Neuronal stem cell (in vitro differentiated cells): ENCODE measurements at places on chromosomes 7 and 10.

DNA sequence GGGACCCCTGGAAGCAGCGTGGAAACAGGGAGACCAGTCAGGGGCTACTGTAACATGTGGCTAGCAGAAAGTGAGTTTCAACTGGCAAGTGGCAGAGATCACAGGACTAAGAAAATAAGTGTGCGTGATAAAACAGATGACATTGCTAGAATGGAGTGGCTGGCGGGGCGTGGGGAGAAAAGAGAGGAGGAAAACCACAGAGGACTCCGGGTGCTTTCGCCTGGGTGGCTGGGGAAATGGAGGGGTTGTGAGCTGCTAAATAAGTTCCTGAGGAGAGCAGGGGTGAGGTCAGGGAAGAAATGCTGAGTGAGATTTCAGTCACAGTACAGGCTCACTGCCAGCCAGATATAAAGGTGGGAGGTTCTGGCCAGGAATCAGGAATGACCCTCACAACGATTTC, 166.9 kb downstream of the MYOF start:
- DNase-seq: no peak

GRCh38 chr7:82677493-82677892, 233.9 kb upstream of the CACNA2D1 start:
- DNase-seq: no peak

- DNase-seq: no peak
Measured at GRCh38 chr7:41592794-41593193, 110.1 kb downstream of the INHBA start.

DNA sequence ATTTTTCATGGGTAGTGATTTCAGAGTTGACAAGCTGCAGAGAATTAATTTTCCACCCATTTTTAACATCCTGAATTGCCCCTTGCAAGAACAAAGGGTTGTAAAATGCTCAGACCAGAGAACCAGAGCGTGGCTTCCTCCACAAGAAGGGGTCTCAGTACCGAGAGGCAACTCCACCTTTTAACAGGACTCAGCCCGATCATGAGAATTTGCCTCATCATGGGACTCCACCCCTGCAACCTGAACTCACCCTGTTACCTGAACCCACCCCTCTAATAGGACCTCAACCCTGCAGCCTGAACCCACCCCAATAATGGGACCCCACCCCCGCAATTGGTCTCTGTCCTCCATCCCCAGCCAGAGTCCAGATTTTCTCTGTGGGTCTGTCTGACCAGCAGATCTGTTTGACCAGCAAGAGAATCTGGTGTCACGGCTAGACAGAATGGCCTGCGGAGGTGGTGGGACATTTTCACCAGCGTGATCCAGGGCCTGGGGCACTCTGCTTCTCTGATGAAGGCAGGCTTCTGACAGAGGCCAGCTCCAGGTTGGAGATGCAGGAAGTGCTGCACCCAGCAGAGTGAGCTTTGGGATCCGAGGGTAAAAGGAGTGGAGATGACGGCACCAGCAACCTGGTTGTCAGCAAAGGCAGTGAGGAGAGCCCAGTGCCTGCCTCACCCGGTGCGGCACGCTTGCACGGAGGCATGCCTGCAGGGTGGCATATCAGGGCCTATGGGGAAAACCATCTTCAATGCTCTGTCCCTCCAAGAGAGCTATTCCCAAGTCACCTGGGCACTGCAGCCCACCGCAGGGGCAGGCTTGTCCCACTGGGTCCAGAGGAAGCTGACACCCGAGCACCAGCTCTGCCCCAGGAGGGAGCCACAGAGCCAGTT, 136.6 kb downstream of the TCERG1L start:
- DNase-seq: no peak

DNA sequence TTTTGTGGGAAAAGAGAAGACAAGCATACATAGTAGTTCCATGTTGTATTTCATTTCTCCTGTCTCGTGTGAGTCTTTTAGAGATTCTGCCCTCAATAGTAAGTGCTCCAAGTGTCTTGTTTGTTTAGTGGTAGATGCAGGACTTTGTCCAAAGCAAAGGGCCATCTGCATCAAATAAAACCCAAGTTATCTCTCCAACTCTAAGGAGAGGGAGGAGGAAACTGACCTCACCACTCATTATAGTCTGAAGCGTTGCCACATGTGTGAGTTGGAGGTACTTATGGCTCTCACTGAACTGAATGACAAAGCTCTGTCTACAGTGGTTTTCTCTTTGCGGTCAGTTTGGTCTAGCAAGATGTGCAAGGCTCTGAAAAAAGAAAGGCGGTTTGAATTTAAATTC, 272.6 kb downstream of the DOCK4 start:
- no peak for DNase-seq

GRCh38 chr10:48197236-48197899, 77.1 kb downstream of the FRMPD2 start:
- no peak for DNase-seq

GRCh38 chr10:101485681-101486554, 102.1 kb downstream of the POLL start:
- DNase-seq: peak; percentile 30

DNA sequence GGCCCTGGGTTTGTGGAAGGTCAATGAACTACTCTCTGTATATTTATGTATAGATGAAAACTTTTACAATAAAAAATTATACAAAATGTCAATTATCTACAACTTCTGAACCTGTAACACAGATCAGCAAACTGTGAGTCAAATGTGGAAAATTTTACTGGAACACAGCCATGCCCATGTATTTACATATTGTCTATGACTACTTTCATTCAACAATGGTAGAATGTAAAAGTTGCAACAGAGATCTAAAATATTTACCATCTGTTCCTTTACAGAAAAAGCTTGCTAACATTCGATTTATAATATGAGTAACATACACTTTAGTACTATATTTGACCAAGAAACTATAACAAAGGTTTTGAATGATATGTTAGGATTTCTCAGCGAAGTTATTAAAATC, 481.6 kb downstream of the PARD3 start:
- no peak for DNase-seq

DNA sequence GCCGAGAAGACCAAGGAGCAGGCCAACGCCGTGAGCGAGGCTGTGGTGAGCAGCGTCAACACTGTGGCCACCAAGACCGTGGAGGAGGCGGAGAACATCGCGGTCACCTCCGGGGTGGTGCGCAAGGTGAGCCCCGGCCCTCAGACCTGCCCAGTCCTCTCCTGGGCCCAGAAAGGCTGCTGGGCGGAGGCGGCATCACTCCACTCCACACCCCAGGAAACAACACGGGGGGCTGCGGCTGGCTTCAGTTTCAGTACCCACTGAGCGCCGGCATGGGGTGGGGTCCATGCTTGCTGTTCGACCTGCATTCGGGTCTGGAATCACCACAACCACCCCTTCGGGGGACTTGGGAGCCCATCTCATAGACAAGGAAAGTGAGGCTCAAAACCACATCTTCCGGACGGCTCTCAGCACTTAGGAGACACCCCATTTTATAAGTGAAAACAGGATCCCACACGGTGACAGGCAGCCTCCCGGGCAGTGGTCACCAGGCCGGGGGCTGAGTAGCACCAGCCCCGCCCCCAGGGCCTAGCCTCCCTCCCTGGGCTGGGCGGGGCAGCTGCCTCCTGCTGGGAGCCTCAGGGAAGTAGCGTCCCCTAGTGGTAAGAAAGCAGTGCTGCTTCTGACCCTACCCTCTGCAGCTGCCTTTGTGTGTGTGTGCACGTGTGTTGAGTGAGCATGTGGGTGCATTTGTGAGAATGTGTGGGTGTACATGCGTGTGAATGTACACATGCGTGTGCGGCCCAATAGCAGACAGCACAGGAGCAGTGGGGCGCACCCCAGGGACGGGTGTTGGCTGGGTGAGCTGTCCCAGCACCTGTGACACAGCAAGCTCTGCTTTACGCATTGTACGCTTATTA, 1.8 kb downstream of the SNCG start:
- no peak for DNase-seq

GRCh38 chr7:2929321-2930201, 85.5 kb upstream of the GNA12 start:
- DNase-seq: no peak

- DNase-seq: no peak
Measured at GRCh38 chr10:6151087-6151977, 51.4 kb upstream of the PFKFB3 start.

DNA sequence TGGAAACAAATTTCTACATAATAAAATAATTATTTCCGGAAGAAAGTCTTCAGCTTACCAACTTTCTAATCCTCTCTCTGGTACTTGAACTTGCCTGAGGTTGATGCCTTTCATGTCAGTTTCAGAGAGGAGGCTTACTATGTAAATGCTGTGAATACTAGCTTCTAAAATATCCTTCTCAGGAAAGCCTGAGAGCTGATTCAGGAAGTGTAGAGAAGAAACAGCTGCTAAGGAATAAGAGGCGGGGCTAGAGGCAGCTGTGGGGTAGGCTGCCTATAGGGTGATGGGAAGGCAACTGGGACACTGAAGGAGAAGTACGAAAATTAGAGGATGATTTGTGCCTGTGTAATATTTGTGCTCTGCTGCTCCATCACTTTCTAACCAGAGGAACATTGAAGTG, 69.3 kb downstream of the AVL9 start:
- no peak for DNase-seq

- peak; percentile 58 for DNase-seq
Measured at GRCh38 chr7:70267381-70268120, 669.3 kb downstream of the AUTS2 start.

- no peak for DNase-seq
Measured at GRCh38 chr10:71202314-71202713, 10.1 kb upstream of the UNC5B start.

DNA sequence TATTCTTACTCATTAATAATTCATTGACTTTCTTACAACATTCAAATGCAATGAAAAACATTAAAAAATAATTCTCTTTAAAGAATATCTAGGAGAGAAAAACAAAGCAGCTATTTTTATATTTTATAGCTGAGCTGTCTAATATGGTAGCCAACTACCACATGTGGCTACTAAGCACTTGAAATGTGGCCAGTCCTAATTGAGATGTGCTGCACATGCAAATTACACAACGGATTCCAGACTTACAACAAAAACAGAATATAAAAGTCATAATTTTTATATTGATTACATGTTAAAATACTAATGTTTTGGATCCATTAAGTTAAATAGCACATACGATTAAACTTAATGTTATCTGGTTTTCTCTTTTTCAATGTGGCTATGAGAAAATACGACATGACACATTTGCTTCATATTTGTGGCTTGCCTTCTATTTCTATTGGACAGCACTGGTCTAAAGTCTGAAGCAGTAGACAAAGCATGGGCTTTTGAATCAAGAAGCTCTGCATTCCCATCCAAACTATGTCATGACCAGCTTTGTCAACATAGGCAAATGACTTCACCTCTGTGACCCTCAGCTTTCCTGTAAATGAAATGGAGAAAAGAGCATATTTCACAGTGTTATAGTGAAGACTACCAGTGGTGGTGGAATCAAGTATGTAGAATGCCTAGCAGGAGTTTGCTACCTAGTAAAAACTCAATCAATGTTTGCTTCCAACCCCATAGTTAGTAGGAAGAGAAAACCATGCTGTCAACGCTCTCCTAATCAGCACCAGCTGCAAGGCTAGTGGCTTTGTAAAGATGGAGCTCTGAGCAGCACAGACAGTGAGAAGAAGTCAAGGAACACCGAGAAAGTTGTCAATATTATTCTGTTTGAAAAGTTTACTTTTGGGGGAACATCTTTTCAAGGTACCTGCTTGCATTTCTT, 37.1 kb upstream of the GDF10 start:
- DNase-seq: no peak

- DNase-seq: no peak
Measured at GRCh38 chr7:1985936-1986335, 246.8 kb downstream of the MAD1L1 start.

- no peak for DNase-seq
Measured at GRCh38 chr7:30710669-30711068, 28.4 kb upstream of the CRHR2 start.

- no peak for DNase-seq
Measured at GRCh38 chr7:19024261-19024660, 93.2 kb downstream of the TWIST1 start.

DNA sequence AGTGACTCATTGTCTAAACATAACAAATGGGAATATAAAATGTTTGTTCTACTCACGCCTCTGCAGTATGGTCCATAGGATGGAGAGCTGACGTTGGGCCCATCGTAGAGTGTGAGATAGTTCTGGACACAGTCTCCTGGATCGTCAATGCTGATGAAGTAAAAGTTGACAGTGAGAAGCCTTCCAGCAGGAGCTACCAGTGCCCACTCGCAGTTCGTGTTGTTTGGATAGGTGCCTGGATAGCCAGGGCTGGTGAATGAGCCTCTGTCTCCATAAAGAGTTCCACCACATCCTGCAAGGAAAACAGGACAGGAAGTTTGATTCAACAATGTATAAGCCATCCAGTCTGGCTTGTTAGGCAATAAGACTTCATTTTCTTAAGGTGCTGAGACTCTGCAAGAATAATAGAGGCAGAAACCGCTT, 79.6 kb downstream of the OR13A1 start:
- no peak for DNase-seq

- no peak for DNase-seq
Measured at GRCh38 chr7:10860516-10860915, 113.2 kb upstream of the PHF14 start.

DNA sequence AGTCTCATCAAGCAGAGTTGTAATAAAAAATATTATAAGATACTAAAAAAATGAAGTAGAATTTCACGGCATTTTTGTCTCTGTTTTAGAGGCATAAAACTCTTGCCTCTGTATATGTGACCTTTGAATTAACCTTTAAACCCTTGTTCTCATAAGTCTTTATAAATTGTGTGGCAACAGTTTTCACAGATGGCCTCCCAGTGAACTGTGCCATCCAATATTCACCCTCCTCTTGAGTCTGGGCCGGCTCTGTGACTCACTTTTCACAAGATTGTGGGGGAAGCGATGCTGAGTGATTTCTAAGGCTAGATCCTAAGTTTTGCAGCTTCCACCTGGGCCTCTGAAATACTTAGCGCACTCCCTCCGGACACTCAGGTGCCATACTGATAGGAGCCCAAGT, 4.6 kb upstream of the USP6NL start:
- DNase-seq: no peak

GRCh38 chr7:151246102-151246850, 2.2 kb downstream of the SMARCD3 start:
- DNase-seq: no peak

GRCh38 chr10:89241486-89242344, 9.9 kb downstream of the LIPA start:
- no peak for DNase-seq

- no peak for DNase-seq
Measured at GRCh38 chr7:151087245-151088018, 1.2 kb downstream of the AGAP3 start.

GRCh38 chr7:22821702-22822485, 755 bp downstream of the TOMM7 start:
- DNase-seq: no peak

- peak; percentile 52 for DNase-seq
Measured at GRCh38 chr7:111393011-111393754, 169.1 kb downstream of the IMMP2L start.

- no peak for DNase-seq
Measured at GRCh38 chr7:155979994-155980393, 167.7 kb upstream of the SHH start.

- no peak for DNase-seq
Measured at GRCh38 chr7:24328894-24329293, 44.9 kb downstream of the NPY start.

- DNase-seq: no peak
Measured at GRCh38 chr10:103663236-103663635, 169.7 kb downstream of the NEURL1 start.
